ENCODE measurements at places on chromosomes 1 and 21. TPM values are rescaled to one million over a fixed set of nuclear protein-coding genes. Genes with fewer than 3 reads are reported as not detected.
A peak's percentile ranks its signal among the peaks of the same experiment; 100 is the strongest.

PCP4 gene
- 4.4 TPM for total RNA-seq

KCNA3 gene
- 0.14 TPM for total RNA-seq

LMNA gene
- 396 TPM for total RNA-seq

OR6K3 gene
- total RNA-seq: not detected

DCST2 gene
- 0.45 TPM for total RNA-seq

KLHL17 gene
- 5.0 TPM for total RNA-seq

GUCA2B gene
- total RNA-seq: not detected

FCN3 gene
- total RNA-seq: 5.7 TPM

PAFAH2 gene
- 17.1 TPM for total RNA-seq

ZBTB8B gene
- total RNA-seq: not detected

DNA sequence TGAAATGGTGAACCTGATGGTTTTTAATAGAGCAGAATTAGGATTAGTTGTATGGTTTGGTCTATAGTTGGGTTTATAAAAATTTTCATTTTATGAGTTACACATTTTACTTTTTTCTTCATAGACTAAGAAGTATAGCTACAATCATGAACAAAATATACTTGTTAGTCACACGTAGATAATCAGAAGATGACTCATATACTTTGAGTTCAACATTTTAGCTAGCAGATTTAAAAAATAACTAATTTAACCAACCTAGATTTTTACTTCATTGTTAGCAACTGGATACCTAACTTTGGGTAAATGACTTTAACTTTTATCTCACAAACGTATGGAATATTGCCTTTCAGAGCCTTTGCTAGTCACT lies 27.9 kb downstream of the MORC3 start:
- H3K4me1 ChIP-seq: no peaks in the 10 kb centered on the region
- H3K27me3 ChIP-seq: no peaks in the 10 kb centered on the region
- H3K36me3 ChIP-seq: peaks cover 79% of the 10 kb centered on the region
- H3K27ac ChIP-seq: no peak overlapping the region
- no peak overlapping the region for H3K4me3 ChIP-seq
- no peak for DNase-seq

GRCh38 chr1:85933961-85934360 lies 222.6 kb downstream of the COL24A1 start:
- no peaks in the 10 kb centered on the region for H3K27me3 ChIP-seq
- H3K4me1 ChIP-seq: no peaks in the 10 kb centered on the region
- no peak overlapping the region for H3K4me3 ChIP-seq
- no peak for DNase-seq
- H3K36me3 ChIP-seq: no peaks in the 10 kb centered on the region

DNA sequence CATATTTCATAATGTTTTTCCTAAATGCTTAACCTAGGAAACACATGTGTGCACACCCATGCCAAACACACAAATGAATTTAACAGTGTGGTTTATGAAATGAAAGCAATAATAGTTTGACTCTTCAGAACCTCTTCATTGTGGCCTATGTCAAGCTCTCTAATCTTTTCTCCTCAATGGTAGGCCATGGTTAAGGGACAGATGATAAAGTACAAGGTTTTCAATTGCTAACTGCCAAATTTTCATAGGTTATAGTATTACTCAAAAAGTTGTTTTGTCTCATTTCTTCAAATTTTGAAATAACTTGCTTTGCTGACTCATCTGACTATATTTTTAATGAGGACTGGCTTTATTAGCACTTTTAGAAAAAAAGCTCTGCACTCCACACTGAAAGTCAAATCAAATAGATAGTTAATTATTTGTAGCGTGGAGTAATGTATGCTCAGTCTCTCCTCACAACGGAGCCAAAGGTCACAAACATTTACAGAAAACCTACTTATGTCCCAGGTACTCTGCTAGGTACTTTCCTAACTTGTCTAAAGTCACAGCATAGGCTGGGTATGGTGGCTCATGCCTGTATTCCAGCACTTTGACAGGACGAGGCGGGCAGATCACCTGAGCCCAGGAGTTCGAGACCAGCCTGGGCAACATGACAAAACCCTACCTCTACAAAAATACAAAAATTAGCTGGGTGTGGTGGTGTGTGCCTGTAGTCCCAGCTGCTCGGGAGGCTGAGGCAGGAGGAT lies 3.0 kb upstream of the ADCY10 start:
- H3K36me3 ChIP-seq: peaks cover 59% of the 10 kb centered on the region
- peak overlapping the region; percentile 7 for H3K27ac ChIP-seq
- DNase-seq: no peak
- H3K4me1 ChIP-seq: peaks cover 2% of the 10 kb centered on the region
- H3K27me3 ChIP-seq: no peaks in the 10 kb centered on the region

GRCh38 chr1:6461051-6461530 lies 4.9 kb downstream of the TNFRSF25 start:
- peaks cover 21% of the 10 kb centered on the region for H3K4me1 ChIP-seq
- H3K4me3 ChIP-seq: peak overlapping the region; percentile 43

DNA sequence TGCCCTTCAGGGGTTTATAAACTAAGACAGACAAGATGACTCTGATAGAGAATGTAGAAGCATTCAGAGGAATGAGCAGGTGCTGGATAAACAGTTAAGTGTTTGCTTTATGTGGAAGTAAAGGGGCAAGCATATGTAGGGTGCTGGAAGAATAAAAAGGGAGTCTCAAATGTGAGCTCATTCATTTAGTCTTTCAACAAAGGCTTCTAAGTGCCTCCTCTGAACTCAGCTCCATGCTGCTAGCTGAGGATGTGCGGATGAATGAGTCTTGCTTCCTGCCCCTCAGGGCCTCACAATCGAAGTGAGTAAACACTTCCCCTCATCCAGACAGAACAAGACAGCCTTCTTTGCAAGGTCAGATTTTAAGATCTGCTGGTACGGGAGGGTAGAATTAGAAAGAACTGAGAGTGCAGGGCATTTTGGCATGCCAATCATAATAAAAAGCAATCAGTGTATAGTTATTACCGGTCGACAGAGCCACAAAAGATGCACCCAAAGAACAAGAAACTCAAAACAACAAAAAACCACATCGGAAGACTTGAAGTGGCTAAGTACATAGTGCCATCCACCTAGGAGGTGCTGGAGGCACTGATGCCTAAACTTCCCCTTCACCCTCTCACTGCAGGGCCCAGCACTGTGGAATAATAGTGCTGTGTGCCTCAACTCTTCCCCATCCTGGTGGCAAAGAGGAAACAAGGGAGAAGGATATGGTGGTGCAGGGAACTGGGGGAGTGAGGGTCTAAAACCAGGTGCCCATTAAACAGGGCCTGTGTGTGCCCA lies 69.8 kb downstream of the TNR start:
- DNase-seq: no peak
- H3K36me3 ChIP-seq: no peaks in the 10 kb centered on the region
- no peaks in the 10 kb centered on the region for H3K27me3 ChIP-seq
- H3K4me3 ChIP-seq: no peak overlapping the region

GRCh38 chr1:216425577-216425976 lies 2.3 kb upstream of the USH2A start:
- DNase-seq: peak; percentile 30
- H3K4me1 ChIP-seq: no peaks in the 10 kb centered on the region
- H3K27me3 ChIP-seq: no peaks in the 10 kb centered on the region
- peak overlapping the region; percentile 10 for H3K4me3 ChIP-seq
- H3K27ac ChIP-seq: no peak overlapping the region

GRCh38 chr1:232686346-232686745 lies 56.4 kb upstream of the SIPA1L2 start:
- no peak overlapping the region for H3K27ac ChIP-seq
- no peaks in the 10 kb centered on the region for H3K27me3 ChIP-seq
- H3K4me1 ChIP-seq: no peaks in the 10 kb centered on the region

- no peaks in the 10 kb centered on the region for H3K36me3 ChIP-seq
- H3K27ac ChIP-seq: no peak overlapping the region
- peaks cover 16% of the 10 kb centered on the region for H3K4me1 ChIP-seq
- no peak for DNase-seq
- no peaks in the 10 kb centered on the region for H3K27me3 ChIP-seq
These were observed 12.8 kb upstream of the AADACL4 start for GRCh38 chr1:12630946-12631530.

DNA sequence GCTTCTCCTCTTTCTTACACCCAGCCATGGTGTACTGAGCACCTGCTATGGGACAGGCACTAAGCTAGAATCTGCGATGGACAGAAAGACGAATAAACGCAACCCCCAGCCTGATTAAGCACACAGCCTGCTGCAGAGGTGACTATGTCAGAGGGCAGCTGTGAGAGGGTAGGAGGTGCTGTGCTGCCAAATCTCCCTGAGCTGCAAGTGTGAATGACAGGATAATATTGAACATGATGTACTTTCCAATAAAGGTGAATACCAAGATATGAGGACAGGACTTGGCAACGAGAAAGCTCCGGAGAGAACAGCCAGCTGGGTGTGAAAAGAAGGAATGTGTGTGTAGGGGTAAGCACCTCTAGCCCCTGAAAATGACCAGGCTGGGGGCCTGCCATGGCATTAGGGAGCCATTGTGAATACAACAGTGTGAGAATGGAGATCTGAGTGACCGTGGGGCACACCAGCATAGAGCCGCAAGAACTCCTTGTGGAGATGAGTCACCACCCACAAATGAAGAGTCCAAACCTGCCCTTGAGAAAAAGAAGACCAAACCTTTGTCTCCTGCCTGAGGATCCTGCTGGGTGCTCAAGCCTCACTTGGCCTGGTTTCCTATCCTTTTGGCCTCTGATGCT lies 83.0 kb upstream of the ATF3 start:
- DNase-seq: peak; percentile 61
- no peaks in the 10 kb centered on the region for H3K27me3 ChIP-seq
- H3K36me3 ChIP-seq: no peaks in the 10 kb centered on the region
- no peak overlapping the region for H3K27ac ChIP-seq

GRCh38 chr1:98086796-98087441 lies 166.1 kb upstream of the DPYD start:
- no peak overlapping the region for H3K27ac ChIP-seq
- no peak overlapping the region for H3K4me3 ChIP-seq
- H3K4me1 ChIP-seq: no peaks in the 10 kb centered on the region
- H3K27me3 ChIP-seq: no peaks in the 10 kb centered on the region
- no peak for DNase-seq
- no peaks in the 10 kb centered on the region for H3K36me3 ChIP-seq

DNA sequence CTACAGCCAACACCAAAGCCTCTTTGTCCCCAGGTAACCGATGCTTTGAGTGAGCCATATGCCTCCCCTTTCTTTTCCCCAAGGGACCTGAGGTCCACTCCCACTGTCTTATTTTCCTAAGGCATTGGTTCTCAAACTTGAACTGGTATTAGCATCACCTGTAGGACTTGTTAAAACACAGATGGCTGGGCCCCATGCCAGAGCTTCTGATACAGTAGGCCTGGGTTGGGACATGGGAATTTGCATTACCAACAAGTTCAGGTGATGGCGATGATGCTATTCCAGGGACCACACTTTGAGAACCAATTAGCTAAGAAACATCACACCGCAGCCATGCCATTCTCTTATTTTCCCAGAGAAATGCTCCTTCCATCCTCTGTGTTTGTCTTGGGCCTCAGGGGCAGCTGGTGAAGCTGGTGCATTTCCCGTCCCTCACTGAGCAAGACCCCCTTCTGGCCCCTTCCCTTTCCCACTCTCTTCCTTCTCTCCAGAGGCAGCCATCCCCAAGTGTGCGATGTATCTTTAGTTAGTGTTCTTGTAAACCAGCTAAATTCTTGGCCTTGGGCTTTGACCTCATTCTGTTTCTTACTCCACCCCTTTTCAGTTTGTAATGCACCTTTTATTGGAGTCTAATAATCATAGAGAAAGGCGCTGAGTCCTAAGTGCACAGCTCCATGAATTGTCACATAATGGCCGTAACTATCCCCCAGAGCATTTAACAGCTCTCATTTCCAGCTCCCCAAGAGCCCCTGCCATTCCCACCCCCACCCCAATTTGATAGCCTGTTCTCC lies 14.2 kb upstream of the TTC22 start:
- H3K4me1 ChIP-seq: no peaks in the 10 kb centered on the region
- no peak for DNase-seq
- no peak overlapping the region for H3K4me3 ChIP-seq
- no peaks in the 10 kb centered on the region for H3K27me3 ChIP-seq
- H3K36me3 ChIP-seq: no peaks in the 10 kb centered on the region

DNA sequence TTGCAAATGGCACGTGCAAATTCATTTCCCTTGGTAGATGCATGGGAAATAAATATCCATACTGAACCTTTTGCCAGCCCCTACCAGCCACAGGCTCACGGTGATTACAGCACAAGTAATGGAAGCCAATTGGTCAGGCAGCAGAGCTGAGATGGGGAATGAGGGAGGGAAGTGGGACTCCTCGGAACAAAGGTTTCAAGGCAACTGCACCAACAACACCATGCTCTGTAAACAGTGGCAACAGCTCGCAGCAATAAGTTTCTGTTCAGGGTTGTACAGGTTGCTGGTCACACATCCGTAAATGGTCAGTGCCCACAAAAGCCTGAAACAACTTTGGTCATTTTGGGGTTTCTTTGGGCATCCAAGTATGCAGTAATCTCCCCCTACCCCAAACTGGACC lies 62.7 kb upstream of the LPGAT1 start:
- H3K4me3 ChIP-seq: no peak overlapping the region
- no peaks in the 10 kb centered on the region for H3K27me3 ChIP-seq
- no peaks in the 10 kb centered on the region for H3K36me3 ChIP-seq
- no peak for DNase-seq

GRCh38 chr1:31362032-31362431 lies 10.8 kb downstream of the FABP3 start:
- H3K4me3 ChIP-seq: no peak overlapping the region
- H3K4me1 ChIP-seq: peaks cover 8% of the 10 kb centered on the region
- peaks cover 81% of the 10 kb centered on the region for H3K36me3 ChIP-seq

GRCh38 chr21:41112740-41113692 lies 54.9 kb upstream of the BACE2 start:
- no peak overlapping the region for H3K27ac ChIP-seq
- no peak for DNase-seq
- H3K36me3 ChIP-seq: no peaks in the 10 kb centered on the region
- H3K4me3 ChIP-seq: no peak overlapping the region
- H3K4me1 ChIP-seq: peaks cover 9% of the 10 kb centered on the region

DNA sequence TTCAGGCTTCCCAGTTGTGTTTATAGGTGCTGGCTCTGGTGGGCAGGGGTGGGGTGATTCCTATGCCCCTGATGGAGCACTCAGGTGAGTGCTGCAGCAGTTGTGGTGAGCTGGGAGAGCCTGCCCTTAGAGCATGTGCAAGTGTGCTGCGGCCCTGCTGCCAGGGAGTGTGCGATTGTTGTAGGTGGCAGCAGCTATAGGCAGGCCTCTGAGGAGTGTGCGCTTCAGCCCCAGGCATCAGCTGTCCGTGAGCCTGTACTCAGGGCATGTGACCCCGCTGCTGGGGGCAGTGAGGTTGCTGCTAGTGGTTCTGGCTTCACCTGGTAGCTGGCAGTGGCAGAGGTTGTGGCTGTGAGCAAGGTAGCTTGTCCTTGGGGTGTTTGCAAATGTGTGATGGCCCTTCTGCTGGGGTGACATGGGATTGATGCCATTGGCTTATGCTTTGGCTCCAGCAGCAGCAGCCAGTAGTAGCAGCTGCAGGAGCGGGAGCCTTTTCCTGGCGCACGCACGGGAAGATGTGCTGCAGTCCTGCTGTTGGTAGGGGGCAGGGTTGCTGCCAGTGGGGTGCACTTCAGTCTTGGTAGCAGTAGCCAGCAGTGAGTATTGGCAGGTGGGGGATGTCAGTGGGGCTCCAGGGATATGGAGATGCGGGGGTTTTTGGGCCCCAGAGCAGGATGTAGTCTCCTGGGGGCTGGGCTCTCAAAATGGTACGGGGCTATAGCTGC lies 37.7 kb downstream of the SYCP1 start:
- H3K36me3 ChIP-seq: no peaks in the 10 kb centered on the region
- no peak overlapping the region for H3K4me3 ChIP-seq
- no peaks in the 10 kb centered on the region for H3K4me1 ChIP-seq
- H3K27ac ChIP-seq: no peak overlapping the region

- H3K27me3 ChIP-seq: no peaks in the 10 kb centered on the region
- H3K27ac ChIP-seq: peak overlapping the region; percentile 34
- H3K4me1 ChIP-seq: peaks cover 10% of the 10 kb centered on the region
- H3K4me3 ChIP-seq: no peak overlapping the region
- DNase-seq: peak; percentile 76
- H3K36me3 ChIP-seq: no peaks in the 10 kb centered on the region
These were observed 150.0 kb downstream of the CASZ1 start for GRCh38 chr1:10646347-10646861.
